Thymus (tissue), 14 donors: ENCODE measurements at places on chromosomes 5 and 9. TPM values are rescaled to one million over a fixed set of nuclear protein-coding genes. Genes with fewer than 3 reads are reported as not detected.

Gene SMIM32
- not detected for total RNA-seq

Gene ZDHHC11B
- 0.71 TPM for total RNA-seq

DNA sequence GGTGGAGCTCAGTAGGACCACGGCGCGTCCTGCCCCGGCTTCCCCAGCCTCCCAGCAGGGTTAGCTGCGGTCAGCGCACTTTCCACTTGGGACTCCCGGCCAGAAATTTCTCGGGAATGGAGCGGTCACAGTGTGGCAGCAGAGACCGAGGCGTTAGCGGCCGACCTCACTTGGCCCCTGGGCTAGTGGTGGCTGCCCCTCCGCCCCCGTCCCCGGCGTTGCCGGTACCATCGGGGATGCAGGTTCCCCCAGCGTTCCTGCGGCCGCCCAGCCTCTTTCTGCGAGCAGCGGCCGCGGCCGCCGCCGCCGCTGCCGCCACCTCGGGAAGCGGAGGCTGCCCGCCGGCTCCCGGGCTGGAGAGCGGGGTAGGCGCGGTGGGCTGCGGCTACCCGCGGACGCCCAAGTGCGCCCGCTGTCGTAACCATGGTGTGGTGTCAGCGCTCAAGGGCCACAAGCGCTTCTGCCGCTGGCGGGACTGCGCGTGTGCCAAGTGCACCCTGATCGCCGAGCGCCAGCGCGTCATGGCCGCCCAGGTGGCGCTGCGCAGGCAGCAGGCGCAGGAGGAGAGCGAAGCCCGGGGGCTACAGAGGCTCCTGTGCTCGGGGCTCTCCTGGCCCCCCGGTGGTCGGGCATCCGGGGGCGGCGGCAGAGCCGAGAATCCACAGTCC, 460 bp downstream of the DMRTA1 start:
- peaks cover 33% of the 10 kb centered on the region for H3K27me3 ChIP-seq
- peak overlapping the region; percentile 55 for H3K27ac ChIP-seq
- H3K36me3 ChIP-seq = no peaks in the 10 kb centered on the region
- H3K4me3 ChIP-seq = peak overlapping the region; percentile 41
- no peak for DNase-seq

GRCh38 chr9:77999231-77999631, 32.4 kb downstream of the GNAQ start:
- no peak for DNase-seq
- no peak overlapping the region for H3K4me3 ChIP-seq
- no peak overlapping the region for H3K27ac ChIP-seq
- H3K4me1 ChIP-seq = peaks cover 5% of the 10 kb centered on the region
- no peaks in the 10 kb centered on the region for H3K27me3 ChIP-seq
- H3K36me3 ChIP-seq = no peaks in the 10 kb centered on the region

Gene KIAA0825
- total RNA-seq = 3.1 TPM

Gene TMEM174
- not detected for total RNA-seq

GRCh38 chr5:114857941-114858551, 311.7 kb downstream of the TRIM36 start:
- H3K27me3 ChIP-seq = no peaks in the 10 kb centered on the region
- no peak for DNase-seq
- H3K36me3 ChIP-seq = no peaks in the 10 kb centered on the region
- no peak overlapping the region for H3K4me3 ChIP-seq
- H3K4me1 ChIP-seq = no peaks in the 10 kb centered on the region
- H3K27ac ChIP-seq = no peak overlapping the region

GRCh38 chr5:149871471-149871870, 73.1 kb downstream of the PDE6A start:
- H3K27me3 ChIP-seq = no peaks in the 10 kb centered on the region
- H3K4me3 ChIP-seq = no peak overlapping the region
- H3K4me1 ChIP-seq = no peaks in the 10 kb centered on the region
- DNase-seq = no peak
- no peaks in the 10 kb centered on the region for H3K36me3 ChIP-seq
- H3K27ac ChIP-seq = no peak overlapping the region

- peaks cover 2% of the 10 kb centered on the region for H3K27me3 ChIP-seq
- no peak overlapping the region for H3K27ac ChIP-seq
- no peak for DNase-seq
Observed at GRCh38 chr9:130570208-130570607, 9.2 kb upstream of the FUBP3 start.

DNA sequence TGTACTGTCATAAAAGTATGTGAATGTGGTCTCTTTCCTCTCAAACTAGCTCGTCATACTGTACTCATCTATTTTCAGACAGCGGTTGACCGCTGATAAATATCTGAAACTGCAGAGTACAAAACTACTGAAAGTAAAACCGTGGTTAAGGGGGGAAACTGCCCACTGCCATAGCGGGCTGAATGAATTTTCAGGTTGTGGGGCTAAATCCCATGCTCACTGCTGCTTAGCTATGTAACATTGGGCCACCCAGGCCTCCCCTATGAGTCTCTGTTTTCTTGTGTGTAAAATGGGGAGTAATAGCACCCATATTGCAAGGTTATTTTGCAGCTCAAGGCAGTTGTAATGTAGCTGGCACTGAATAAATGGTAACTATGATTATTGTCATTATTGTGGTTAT, 82.3 kb downstream of the MSX2 start:
- no peak overlapping the region for H3K27ac ChIP-seq
- no peaks in the 10 kb centered on the region for H3K36me3 ChIP-seq

DNA sequence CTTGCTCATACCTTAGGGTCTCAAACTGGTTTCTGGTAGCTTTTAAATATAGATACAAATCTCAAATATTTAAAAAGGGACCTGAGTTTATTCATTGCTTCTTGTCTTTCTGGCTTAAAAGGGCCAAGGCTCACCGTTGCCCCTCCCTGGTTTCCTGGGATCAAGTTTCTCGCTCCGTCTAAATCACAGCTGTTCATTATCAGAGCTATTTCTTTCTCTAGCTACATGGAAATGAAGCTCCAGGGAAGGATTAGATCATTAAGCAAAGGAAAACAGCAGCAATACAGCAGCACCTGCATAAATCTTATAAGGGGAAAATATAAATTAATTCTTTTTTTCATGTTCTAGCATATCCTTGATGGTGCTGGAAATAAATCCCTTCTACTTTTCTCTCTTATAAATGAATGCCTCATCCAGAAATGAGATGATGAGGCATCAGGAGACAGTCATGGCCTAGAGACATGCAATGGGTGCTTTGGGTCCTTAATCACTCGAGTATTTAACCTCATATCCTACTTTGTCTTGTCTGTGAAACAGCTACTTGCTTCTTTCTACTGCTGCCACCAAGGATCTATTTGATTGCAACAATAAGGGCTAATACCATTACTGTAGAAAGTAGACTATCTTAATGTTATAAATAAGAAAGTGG, 320.1 kb downstream of the TRPM3 start:
- H3K4me3 ChIP-seq = no peak overlapping the region
- H3K36me3 ChIP-seq = no peaks in the 10 kb centered on the region
- H3K27ac ChIP-seq = no peak overlapping the region

DNA sequence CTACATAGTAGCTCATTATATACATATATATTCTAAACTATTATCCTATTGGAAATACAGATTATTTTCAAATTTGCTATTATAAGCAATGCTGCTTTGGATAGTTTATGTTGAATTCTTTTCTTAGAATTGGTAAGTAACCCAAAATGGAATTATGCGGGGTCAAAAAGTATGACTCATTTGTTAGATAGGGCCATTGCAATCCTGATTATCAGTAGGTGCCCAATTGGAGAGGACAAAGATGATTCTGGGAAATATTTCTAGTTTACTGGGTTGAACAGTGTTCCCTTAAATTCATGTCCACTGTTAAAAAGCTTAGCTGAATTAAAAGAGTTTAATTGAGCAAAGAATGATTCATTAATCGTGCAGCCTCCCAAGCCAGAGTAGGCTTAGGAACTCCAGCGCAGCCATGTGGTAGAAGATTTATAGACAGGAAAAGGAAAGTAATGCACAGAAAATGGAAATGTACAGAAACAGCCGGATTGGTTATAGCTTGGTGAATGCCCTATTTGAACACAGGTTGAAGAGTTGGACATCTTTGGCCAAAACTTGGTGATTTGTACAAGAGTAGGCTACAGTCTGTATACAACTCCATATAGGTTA, 81.8 kb downstream of the GDNF start:
- H3K27me3 ChIP-seq = no peaks in the 10 kb centered on the region
- no peak overlapping the region for H3K27ac ChIP-seq
- no peaks in the 10 kb centered on the region for H3K4me1 ChIP-seq
- no peak overlapping the region for H3K4me3 ChIP-seq
- H3K36me3 ChIP-seq = no peaks in the 10 kb centered on the region

Gene SLC45A2
- total RNA-seq = not detected

GRCh38 chr9:8364026-8364752, 564.6 kb upstream of the DMAC1 start:
- no peak overlapping the region for H3K27ac ChIP-seq

Gene CARD6
- 3.4 TPM for total RNA-seq

Gene NDUFAF2
- 24.4 TPM for total RNA-seq

Gene OBP2B
- total RNA-seq = not detected

- H3K27me3 ChIP-seq = no peaks in the 10 kb centered on the region
- no peaks in the 10 kb centered on the region for H3K36me3 ChIP-seq
- no peak overlapping the region for H3K27ac ChIP-seq
- no peaks in the 10 kb centered on the region for H3K4me1 ChIP-seq
Observed at GRCh38 chr9:98378794-98379193, 123.3 kb upstream of the TBC1D2 start.

Gene ORM2
- 0.38 TPM for total RNA-seq

DNA sequence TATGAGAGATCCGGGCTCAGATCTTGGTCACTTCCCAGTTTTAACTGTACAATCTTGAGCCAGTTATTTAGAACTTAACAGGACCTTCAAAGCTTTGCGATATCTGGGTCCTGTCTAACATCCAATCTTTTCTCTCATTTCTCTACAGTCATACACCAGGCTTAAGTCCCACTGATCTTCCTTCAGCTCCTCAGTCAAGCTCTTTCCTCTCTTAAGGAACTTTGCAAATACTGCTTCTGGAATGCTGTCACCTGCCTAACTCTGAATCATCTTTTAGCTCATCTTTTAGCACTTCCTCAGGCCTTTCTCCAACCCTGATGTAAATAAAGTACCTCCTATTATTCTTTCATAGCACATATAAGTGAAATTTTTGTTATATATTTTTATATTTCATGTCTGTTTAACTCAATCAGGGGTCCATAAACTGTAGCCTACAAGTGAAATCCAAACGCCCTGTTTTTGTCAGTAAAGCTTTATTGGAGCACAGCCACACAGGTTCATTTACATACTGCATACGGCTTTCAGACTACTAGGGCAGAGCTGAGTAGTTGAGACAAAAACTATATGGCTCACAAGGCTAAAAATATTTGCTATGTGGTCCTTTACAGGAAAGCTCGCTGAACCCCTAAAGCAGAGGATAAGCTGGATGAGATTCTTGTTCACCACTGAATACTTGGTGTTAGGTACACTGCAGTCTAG, 63.5 kb downstream of the MEF2C start:
- no peak overlapping the region for H3K27ac ChIP-seq
- no peaks in the 10 kb centered on the region for H3K36me3 ChIP-seq
- H3K4me3 ChIP-seq = no peak overlapping the region
- H3K4me1 ChIP-seq = no peaks in the 10 kb centered on the region
- H3K27me3 ChIP-seq = no peaks in the 10 kb centered on the region

Gene LCNL1
- total RNA-seq = 0.19 TPM

Gene CTSL
- 117 TPM for total RNA-seq

DNA sequence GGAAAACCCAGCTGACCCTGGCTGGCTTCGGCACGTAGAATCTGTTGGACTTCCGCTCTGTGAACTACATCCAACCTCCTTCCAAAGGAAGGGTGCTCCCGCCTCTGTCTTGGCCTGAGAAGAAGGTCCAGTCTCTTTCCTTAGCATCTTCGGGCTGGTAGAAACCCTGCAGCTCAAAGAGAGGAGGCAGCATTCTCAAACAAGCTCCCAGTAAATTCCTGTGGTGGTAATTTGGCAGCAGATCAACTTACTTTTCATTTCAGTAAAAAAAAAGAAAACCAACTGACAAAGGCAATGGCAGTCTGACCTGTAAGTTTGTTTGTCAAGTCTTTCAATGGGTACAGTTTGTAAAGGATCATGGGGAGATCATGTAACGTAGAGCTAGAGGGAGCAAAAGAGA, 176.7 kb downstream of the MED10 start:
- no peak for DNase-seq
- H3K27me3 ChIP-seq = no peaks in the 10 kb centered on the region
- H3K4me3 ChIP-seq = no peak overlapping the region
- no peaks in the 10 kb centered on the region for H3K4me1 ChIP-seq

Gene ABCA2
- 4.2 TPM for total RNA-seq

DNA sequence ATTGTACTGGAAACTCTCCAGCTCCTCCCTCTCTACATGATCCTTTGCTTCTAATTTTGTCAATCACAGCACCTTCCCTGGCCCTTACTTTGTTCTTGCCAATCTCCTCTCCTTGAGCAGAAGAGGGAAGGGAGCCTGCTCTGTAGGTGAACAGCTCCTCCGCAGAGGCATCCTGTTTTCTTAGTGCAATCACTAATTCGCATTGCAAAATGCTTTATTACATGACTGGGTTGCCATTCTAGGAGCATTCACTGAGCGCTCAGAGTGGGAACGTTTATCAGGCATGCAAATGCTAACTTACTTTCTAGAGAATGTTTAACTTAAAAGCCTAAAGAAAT, 416 bp upstream of the SNX18 start:
- no peak for DNase-seq
- no peak overlapping the region for H3K27ac ChIP-seq
- peaks cover 10% of the 10 kb centered on the region for H3K27me3 ChIP-seq
- H3K36me3 ChIP-seq = peaks cover 2% of the 10 kb centered on the region

Gene PPP1R26
- total RNA-seq = 3.3 TPM

Gene GPR150
- total RNA-seq = 0.19 TPM

GRCh38 chr5:40022057-40022456, 597.3 kb upstream of the DAB2 start:
- H3K27me3 ChIP-seq = no peaks in the 10 kb centered on the region
- H3K36me3 ChIP-seq = no peaks in the 10 kb centered on the region
- no peak overlapping the region for H3K4me3 ChIP-seq
- no peak for DNase-seq
- no peak overlapping the region for H3K27ac ChIP-seq
- H3K4me1 ChIP-seq = no peaks in the 10 kb centered on the region

DNA sequence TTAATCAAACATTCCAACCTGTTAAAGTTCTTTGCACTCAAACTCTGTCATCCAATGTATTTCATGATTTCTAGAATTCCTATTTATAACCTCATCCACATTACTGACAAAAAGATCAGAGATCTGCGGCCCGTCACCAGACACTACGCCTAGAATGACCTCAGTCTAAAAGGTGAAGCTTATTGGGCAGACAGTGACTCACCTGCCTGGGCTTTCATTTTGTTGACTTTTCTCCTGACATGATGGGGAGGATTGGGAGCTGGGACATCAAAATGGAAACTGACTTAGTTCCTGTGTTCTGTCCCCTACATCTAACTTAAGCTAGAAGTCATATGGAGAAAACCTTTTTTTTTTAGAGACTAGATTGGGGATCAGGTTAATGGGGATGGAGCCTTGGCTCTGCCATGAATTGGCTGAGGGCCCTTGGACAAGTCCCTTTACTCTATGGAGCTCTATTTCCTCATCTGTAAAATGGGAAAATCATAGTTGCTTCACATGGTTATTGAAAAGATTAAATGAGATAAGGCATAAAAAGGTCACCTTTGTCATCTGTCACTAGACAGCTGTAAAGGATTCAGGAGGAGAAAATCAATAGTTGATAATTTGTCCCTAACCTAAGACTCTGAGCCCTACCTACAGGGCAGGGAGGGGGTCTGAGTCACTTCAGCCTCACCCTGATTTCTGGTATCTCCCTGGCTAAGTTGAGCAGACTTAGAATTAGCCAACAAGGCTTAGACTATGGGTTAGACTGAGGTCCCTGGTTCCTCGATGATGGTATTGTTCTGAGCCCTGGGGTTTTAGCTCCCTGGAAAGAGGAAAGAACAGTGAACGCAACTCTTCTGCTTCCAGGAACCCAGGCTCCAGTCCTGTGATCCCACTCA, 224.8 kb upstream of the TBC1D2 start:
- no peaks in the 10 kb centered on the region for H3K36me3 ChIP-seq
- no peak overlapping the region for H3K27ac ChIP-seq
- DNase-seq = no peak
- no peaks in the 10 kb centered on the region for H3K27me3 ChIP-seq
